ENCODE measurements at places on chromosomes 7 and 10.

DNA sequence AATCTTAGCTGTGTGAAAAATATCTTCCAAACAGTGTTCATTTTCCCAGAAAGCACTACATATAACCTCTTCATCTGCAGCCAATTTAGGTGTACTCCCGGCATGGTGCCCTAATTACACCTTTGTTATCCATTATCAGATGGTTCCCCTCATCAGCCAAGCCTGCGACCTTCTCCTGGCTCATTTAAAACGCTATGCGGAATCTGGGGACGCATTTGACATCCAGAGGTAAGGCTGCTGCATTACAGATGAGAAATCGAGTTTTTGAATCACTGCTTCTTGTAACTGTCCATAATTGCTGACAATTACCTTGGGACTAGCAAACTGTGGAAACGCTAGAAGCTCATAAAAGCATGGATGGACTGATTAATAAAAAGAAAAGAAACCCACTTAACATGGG lies 109.5 kb downstream of the PARP12 start:
- no peak for DNase-seq

- no peak for DNase-seq
Measured at GRCh38 chr10:114683593-114683992, 25.5 kb upstream of the ABLIM1 start.

DNA sequence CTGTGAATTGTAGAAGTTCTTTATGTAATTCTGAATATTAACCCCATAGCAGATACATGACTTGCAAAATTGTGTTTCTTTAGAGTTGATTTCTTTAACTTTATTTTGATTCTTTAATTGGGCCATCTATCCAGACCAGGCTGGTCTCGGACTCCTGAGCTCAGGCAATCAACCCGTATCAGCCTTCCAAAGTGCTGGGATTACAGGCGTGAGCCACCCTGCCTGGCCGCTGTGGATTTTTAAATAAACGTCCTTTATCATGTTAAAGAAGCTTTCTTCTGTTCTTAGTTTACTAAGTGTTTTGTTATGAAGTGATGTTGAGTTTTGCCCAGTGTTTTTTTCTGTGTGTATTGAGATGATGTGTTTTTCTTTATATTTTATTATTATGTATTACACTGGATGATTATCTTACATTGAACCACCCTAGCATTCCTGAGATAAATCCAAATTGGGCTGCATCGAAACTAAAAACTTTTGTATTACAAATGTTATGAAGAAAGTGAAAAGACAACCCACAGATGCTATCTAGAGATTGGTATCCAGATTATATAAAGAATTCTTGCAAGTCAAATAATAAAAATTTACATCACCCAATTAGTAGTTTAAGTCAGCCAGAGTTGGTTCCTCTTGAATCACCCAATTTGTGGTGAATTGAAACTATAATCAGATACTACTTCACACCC lies 118.1 kb downstream of the TPST1 start:
- no peak for DNase-seq

- no peak for DNase-seq
Measured at GRCh38 chr7:101843293-101844271, 26.2 kb downstream of the CUX1 start.

- DNase-seq = no peak
Measured at GRCh38 chr7:81256991-81257390, 338.1 kb upstream of the SEMA3C start.

Measured in lower lobe of right lung (tissue), 2 donors.